K562 (cell line): ENCODE measurements at places on chromosomes 5 and 9.

GRCh38 chr5:179533907-179534306, 16.4 kb upstream of the RUFY1 start:
- no peak for DNase-seq

DNA sequence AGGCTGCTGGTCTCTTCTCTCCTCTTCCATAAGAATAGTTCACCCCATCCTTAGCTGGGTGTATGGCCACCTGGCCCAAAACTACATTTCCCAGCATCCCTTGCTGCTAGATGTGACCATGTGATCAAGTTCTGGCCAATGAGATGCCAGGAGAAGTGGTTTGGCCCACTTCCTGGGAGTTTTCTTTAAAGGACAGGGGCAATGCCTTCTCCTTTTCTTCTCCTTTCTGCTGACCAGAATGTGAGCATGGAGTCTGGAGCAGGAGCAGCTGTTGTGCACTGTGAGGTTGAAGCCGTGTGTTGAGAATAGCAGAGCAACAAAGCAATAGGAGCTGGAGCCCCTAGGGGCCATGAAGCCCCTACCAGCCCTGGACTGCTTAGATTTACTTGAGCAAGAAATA, 36.8 kb downstream of the C9orf50 start:
- DNase-seq = peak; percentile 91

DNA sequence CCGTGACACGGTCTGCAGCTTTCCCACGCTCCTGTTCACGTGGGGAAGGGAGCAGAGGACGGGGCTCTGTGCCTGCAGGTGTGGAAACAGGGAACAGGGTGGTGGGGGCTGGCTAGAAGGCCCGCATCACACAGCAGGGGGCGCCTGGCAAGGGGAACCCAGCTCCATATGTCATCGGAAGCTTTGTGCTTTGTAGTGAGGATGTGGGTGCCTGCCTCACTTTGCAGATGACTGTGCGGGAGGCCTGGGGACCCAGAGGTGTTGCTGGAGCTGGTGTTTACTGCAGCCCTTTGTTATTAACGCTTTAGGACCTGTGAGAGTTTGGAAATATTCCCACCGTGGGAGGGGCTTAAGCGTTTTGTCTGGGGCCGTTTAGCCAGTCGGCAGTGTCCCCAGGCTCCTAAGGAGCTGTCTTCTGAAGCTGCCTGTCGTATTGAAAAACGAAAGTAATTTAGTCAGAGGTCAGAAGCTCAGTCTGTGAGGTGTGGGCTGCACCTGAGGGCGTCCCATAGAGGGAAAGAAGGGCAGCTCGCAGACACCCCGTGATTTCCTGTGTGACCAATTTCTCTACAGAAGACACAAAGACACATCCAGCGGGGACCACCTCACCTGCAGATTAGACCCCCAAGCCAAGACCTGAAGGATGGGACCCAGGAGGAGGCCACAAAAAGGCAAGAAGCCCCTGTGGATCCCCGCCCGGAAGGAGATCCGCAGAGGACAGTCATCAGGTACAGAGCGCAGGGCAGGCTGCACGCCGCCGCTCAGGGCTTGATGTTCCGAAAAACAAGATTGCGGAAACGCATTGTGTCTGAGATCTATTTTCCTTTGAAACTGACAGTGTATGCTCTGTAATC, 9.1 kb downstream of the MAN1B1 start:
- no peak for DNase-seq

- no peak for DNase-seq
Observed at GRCh38 chr9:83669067-83669466, 38.7 kb downstream of the UBQLN1 start.

GRCh38 chr5:14451871-14452270, 129.7 kb upstream of the OTULINL start:
- no peak for DNase-seq

GRCh38 chr9:89553451-89554010, 51.3 kb upstream of the GADD45G start:
- DNase-seq = no peak

- no peak for DNase-seq
Observed at GRCh38 chr5:34930462-34930844, 1.1 kb downstream of the DNAJC21 start.

DNA sequence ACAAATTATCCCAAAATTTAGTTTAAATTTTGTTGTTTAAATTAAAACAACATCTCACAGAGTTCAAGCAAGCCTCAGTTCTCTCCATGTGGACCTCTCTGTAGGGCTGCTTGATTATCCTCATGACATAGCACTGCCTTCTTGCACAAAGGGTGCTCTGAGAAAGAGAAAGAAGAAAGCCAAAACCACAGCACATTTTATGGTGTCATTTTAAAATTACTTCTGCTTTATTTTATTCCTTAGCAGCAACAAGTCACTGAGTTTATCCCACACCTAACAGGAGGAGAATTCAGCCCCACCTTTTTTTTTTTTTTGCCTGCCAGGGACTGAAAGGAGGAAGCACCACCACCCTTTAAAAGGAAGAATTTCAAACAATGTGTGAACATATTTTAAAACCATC, 12.8 kb upstream of the KCNV2 start:
- DNase-seq = no peak

DNA sequence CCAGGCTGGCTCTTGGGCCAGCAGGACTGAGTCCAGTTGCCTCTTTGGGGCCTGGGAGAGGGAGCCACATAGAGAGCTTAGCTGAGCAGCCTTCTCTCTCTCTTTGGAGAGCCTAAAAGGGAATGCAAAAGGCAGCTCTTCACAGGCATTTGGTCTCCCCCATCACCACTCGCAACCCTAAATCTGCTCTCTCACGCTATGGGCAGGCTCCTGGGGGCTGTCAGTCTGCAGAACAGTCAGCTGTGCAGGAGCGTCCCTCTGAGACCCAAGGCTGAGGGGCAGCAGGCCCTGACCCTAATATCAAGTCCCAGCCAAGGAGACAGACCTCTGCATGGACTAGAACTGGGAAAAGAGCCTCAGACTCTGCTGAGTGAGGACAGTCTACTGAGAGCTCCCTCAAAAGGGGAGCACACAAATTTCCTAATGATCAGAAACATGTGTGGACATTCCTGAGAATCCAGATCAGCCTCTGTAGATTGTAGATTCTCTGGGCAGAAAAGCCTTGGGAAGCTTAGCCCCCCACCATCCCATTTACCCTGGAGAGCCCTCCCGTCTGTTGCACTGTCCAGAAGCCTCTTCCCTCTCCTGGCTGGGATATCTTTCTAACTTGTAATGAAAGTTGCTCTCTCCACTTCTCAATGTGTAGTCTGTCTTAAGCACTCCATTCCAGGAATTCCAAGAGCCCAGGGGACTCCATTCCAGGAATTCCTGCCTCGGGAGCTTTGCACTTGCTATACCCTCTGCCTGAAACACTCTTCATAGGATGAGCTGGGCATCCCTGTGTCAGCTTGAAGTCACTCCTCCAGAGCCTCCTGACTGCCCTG, 79.4 kb downstream of the FAM114A2 start:
- no peak for DNase-seq

- no peak for DNase-seq
Observed at GRCh38 chr9:69867081-69867814, 46.6 kb downstream of the CFAP95 start.

GRCh38 chr5:127428276-127428675, 89.2 kb upstream of the PRRC1 start:
- no peak for DNase-seq

DNA sequence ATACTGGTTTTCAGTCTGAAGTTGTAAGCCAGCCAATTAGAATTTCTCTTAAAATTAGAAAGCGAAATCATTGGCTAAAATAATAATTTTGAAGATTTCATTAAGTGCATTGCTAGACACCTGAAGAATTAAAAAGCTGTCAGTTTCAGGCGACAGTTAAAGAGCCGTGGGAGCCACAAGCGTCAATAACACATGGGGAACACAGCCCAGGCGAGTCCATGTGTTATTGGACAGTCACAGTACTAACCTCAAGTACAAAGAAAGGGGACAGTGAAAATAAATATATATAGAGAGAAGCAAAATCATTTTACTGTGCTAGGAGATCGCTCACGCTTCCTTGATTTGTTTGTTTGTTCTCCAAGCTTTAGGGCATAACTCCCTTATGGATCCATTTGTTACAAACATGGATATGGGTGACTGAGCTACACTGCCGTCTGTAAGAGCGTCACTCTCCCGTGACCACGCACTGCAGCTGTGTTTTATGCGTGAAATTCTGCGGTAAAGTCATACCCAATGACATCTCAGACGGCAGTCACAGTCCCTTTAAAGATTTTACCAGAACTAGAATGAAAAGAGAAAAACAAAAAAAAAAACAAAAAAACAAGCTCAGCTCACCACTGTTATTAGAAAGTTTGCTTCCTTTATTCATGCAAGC, 83.2 kb downstream of the USP20 start:
- no peak for DNase-seq

GRCh38 chr5:11012295-11012694, 251.3 kb upstream of the DAP start:
- no peak for DNase-seq

GRCh38 chr5:158820891-158821290, 278.8 kb downstream of the EBF1 start:
- DNase-seq = no peak

- DNase-seq = no peak
Observed at GRCh38 chr9:7058473-7058872, 300.7 kb downstream of the KDM4C start.

GRCh38 chr9:136378170-136379002, 4.9 kb upstream of the CARD9 start:
- no peak for DNase-seq

GRCh38 chr9:8033794-8034193, 234.2 kb upstream of the DMAC1 start:
- DNase-seq = no peak

DNA sequence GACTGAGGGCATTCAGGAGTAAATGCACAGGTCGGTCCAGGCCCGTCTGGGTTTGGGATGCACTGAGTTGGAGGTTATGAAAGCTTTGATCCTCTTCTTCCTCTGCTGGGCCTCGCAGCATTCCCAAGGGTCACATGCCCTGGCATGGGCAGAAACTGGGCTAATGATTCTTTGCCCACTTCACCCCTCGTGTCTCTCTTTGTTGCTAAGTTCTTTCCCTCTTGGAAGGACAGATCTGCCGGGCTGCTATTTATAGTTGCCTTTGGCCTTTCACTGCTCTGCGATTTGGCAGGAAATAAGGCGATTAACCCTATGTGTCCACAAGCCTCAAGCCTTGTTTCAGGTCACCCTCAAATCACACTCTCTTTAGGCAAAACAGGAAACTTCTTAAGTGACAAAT, 66.9 kb downstream of the ENTREP1 start:
- DNase-seq = no peak

DNA sequence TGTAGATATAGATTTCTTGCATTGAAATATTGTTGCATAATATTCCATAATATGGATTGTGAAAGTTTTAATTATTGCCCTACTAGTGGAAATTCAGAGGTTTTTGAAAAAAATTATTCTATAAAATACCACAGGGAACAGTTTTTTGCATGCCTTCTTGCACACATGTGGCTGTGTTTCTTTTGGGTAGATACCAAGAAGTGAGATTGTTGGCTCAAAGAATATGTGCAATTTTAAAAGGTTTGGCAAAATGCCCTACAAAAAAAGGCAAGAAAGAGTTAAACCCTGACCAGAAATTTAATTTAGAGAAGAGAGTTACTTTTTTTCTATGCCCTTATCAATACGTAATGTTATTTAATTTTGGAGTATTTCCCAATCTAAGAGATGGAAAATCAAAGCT, 270.8 kb upstream of the DAPK1 start:
- no peak for DNase-seq

- no peak for DNase-seq
Observed at GRCh38 chr5:37984300-37984699, 144.5 kb upstream of the GDNF start.

DNA sequence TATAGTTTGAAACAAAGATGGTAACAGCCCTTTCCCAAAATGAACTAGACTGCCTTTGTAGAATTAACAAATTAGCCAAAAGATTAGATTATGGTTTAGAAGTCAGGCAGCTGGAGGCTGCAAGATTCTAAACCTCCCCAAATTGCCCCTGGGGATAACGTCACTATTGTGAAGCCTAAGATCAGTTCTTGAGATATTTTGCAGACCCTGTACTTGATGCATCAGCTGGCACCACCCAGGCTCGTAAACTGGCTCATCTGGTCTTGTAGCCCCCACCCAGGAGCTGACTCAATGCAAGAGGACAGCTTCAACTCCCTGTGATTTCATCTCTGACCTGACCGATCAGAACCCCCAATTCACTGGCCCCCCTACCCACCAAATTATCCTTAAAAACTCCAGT, 4.2 kb upstream of the SOWAHA start:
- DNase-seq = no peak

DNA sequence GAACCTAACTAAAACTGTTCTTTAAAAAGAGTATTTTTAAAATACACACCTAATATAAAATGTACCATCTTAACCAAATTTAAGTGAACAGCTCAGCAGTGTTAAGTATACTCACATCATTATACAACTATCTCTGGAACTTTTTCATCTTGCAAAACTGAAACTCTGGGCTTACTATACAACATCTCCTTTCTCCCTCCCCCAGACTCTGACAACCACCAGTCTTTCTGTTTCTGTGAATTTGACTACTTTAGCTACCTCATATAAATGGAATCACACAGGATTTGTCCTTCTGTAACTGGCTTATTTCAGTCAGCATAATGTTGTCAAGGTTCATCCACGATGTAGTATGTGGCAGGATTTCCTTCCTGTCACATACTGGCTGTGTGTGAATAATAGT, 93.5 kb downstream of the FOXD1 start:
- DNase-seq = no peak

- no peak for DNase-seq
Observed at GRCh38 chr9:23290973-23291372, 535.1 kb downstream of the ELAVL2 start.

- DNase-seq = no peak
Observed at GRCh38 chr5:97471951-97472350, 288.9 kb upstream of the RIOK2 start.

- DNase-seq = no peak
Observed at GRCh38 chr9:78777747-78778146, 480.8 kb downstream of the PSAT1 start.

- no peak for DNase-seq
Observed at GRCh38 chr5:80260461-80260860, 4.6 kb upstream of the SERINC5 start.

DNA sequence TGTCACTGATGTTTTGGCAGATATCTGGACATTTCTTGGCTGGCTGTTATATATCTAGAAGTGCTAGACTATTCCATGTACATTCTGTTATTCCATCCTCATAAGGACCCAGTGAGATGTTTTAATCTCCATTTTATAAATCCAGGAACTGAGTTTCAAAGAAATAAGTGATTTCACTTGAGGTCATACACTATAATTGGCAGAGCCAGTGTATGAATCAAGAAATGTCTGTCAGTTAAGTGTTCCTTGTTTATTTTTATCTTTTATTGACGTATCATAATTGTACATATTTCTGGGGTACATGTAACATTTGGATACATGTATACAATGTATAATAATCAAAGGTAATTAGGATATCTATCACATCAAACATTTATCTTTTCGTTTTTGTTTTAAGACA, 338.3 kb upstream of the KLF4 start:
- no peak for DNase-seq

- DNase-seq = no peak
Observed at GRCh38 chr9:79709743-79710674, 138.2 kb downstream of the TLE4 start.

- no peak for DNase-seq
Observed at GRCh38 chr5:10351199-10351905, 2.1 kb upstream of the MARCHF6 start.
